ENCODE measurements at places on chromosomes 7 and 10.

DNA sequence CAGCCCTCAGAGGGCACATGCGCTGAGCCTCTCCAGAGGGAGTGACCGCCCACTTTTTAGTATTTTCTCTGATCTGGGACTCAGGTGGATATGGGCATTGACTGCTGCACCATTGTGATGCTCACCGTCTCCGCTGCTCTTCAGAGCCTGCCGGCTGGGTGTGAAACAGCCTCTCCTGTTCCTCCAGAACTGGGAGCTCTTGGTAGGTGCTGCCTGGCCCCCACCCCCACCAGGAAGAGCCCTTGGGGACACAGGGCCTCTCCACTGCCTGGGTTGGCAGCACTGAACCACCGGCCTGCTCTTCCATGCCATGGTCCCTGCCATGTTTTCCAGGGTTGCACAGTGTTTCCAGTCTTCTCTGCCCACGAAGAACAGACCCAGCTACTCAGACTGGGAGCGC is 36.3 kb downstream of the ARHGAP22 start:
- no peak for DNase-seq

- no peak for DNase-seq
These were observed 39.4 kb upstream of the ARHGAP21 start for GRCh38 chr10:24762966-24763623.

GRCh38 chr7:33457039-33457438 is 327.7 kb downstream of the BBS9 start:
- DNase-seq: no peak

DNA sequence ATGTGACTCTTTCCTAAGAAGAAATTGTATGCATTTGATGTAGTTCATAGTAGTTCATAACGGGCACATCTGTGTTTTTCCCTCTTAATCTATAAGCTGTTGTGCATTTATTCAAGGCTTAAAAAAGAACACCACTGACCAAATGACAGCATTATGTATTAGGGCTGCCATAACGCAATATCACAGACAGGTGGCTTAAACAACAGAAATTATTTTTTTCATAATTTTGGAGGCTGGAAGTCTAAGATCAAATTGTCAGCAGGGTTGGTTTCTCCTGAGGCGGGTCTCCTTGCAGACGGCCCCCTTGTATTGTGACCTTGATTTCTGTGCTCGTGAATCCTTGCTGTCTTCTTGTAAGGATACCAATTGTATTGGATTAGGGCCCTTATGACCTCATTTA is 627 bp upstream of the SSMEM1 start:
- no peak for DNase-seq

- DNase-seq: no peak
These were observed 33.0 kb upstream of the GPR26 start for GRCh38 chr10:123633106-123633505.

GRCh38 chr10:28314211-28314610 is 11.3 kb upstream of the MPP7 start:
- no peak for DNase-seq

GRCh38 chr7:155992107-155992506 is 179.8 kb upstream of the SHH start:
- no peak for DNase-seq

- no peak for DNase-seq
These were observed 558 bp downstream of the ARHGAP22 start for GRCh38 chr10:48604039-48604990.

- DNase-seq: no peak
These were observed 197.5 kb downstream of the ARL4A start for GRCh38 chr7:12884856-12885440.

- no peak for DNase-seq
These were observed 53.1 kb upstream of the GTF2IRD1 start for GRCh38 chr7:74400420-74401136.

GRCh38 chr10:48459270-48460150 is 145.4 kb downstream of the ARHGAP22 start:
- DNase-seq: no peak

GRCh38 chr7:37441386-37441760 is 7.3 kb downstream of the ELMO1 start:
- no peak for DNase-seq

GRCh38 chr10:19638182-19638895 is 177.9 kb upstream of the PLXDC2 start:
- no peak for DNase-seq

DNA sequence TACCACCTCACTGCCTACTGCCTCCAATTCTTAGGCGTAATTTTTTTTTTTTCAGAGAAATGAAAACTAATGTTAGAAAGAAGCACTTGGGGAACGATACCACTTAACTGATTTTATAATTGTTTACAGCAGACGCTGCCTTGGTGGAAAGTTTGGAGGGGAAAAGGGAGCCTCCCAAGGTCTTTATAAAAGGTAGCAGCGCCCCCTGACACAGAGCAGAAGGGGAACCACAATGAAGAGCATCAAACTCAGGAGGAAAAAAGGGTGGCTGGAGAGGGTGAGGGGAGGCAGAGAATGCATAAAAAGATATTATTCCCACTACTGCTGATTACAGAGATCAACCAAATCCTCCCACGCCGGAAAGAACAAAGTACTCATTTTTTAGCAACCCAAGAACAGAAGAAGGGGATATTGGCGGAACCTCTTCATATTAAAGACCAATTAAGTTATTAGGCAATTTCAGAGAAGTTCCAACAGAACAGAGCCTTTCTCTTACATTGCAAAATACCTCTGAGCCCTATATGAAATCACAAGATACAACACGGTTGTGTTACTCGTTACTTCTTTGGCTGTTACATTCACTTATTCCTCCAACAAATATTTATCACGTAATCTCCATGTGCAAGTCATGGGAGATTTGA is 135.8 kb downstream of the TEX36 start:
- no peak for DNase-seq

DNA sequence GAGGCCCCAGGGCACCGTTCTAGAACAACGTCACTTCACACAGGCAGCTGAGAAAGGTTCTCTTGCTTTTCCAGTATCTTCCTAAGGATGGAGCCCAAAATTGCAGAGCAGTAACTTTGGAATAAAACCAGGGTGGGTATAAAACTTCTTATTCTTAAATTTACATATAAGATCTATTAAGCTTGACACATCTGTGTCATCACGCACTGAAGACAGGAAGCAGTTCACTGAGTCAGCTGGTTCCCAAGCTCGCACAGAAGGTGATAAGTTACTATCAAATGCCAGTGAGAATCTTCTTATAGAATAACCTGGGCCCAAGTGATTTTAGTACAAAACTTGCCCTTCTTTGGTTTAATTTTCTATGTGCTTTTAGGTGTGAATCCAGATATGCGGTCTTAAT is 70.2 kb downstream of the RABGEF1 start:
- DNase-seq: no peak

DNA sequence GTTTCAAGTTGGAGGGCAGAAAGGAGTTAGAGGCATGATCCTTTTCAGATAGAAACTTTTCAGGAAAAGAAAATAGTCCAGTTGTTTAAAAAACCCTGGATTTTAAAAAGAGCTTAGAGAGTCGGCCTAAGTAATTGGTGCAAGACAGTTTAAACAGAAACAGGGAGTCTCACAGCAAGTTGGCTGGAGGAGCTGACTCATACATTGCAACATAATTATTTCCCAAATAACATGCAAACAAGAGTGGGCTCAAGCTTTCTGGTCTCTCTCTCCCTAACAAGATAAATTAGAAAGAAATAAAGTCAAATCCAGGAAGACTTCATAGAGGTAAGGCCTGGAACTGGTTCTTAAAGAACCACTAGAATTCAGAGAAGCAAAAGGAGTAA is 100.3 kb upstream of the AGBL3 start:
- no peak for DNase-seq

- no peak for DNase-seq
These were observed 188.2 kb downstream of the KIF20B start for GRCh38 chr10:89889606-89890005.

GRCh38 chr10:114624951-114625780 is 32.9 kb downstream of the ABLIM1 start:
- DNase-seq: no peak

DNA sequence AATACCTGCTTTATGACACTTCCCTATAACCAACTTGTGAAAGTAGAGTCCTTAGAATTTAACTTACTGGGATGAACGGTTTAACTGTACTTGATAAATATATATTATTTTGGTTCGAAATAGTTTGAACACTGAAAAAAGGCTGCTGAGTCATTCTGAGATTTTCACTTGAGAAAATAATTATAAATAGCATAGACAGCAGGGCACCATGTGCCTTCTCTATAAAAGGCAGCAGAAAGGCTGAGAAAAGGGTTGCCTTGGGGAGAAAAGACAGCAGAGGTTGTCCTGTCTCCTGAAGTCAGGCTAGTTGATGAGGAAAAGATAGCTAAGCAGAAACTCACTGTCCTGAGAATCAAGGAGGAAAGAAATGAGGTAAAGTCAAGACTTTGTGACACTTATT is 92.4 kb downstream of the CTTNBP2 start:
- DNase-seq: no peak

DNA sequence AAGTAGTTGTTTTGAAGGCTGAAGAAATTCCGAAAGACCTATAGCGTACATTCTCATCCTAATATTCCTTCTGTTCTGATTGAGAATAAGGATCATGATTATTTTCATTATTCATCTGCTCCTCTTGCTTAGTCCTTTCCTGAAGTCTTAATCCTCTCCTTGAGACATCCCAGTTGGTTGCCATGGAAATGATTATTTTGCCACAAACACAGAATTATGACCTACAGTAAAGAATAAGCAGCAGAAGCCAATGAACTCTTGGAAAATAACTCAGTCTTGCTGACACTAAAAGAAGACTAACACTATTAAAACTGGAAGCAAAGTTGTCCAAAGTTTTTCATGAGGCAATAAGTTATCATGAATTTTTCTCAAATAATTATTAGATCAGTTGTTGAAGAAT is 47.8 kb upstream of the JAZF1 start:
- no peak for DNase-seq
